Cortex of kidney (tissue), 1 donor: ENCODE measurements at places on chromosomes 7 and 10.

- DNase-seq: no peak
Measured at GRCh38 chr7:3370068-3370830, 69.2 kb downstream of the SDK1 start.

- DNase-seq: no peak
Measured at GRCh38 chr7:29539471-29539870, 24.2 kb upstream of the PRR15 start.

DNA sequence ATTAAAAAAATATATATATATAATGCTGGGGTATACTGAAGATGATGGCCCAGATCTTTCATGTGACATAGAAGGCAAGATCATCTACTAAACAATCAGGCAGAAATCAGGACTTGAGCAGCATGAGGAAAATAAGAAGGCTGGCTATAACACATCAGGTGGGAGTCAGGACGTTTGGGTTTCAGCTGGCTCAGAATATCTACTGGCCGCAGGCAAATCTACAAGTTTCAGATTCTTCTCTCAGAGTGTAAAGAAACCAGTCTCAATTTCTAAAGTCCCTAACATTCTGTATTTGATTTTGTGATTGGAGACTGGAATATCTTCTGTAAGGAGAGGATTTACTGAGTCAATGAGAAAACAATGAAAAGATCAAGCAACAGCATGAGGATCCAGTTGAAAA, 37.7 kb upstream of the FAM3C start:
- no peak for DNase-seq

GRCh38 chr10:8962249-8962648, 907.8 kb downstream of the GATA3 start:
- no peak for DNase-seq

- no peak for DNase-seq
Measured at GRCh38 chr10:49486738-49487137, 52.2 kb downstream of the ERCC6 start.

DNA sequence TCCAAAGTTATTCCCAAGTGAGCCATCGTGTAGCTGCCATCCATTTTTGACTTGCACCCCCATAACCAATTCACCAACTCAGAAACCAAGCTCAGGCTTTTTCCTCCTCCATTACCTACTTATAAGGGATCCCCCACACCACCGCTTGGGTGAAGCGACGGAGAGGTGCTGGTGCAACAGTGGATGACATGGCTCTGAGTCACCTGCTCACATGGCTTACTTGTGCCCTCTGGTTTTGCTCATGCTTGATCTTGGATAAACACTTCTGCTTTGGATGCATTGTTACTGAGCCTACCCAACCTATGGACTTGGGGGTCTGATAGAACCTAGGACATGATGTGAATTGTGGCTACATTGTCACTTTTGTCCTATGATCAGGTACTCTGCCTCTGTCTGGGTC, 12.0 kb upstream of the AKR1B1 start:
- no peak for DNase-seq
